ENCODE measurements at places on chromosomes 7 and 10.

DNA sequence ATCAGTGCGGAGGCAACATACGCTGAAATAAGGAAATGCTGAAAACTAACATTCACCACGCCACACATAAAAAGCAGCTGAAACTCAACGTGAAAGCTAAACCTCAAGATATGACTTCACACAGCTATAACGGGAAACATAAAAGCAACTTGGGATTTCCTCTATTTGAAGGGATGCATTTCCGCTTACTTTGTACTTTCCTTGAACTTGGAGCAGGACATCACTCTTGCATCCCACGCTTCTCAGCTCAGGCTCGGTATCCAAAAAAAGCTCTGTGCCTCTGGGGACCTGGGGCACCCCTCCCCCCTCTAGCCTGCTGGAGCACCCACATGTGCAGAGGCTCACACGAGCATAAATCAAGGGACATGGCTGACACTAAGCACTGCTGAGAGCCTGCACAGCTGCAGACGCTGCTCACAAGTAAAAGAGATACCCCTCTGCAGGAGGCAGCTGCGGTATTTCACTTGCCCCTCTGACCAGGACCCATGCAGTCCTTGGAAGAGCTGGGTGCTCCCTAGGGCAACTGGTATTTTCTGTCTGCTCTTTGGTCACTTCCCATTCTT, 34.2 kb downstream of the PARD3 start:
- no peak for DNase-seq

GRCh38 chr7:117435475-117436043, 8.3 kb upstream of the ASZ1 start:
- DNase-seq, result no peak

GRCh38 chr10:29795850-29796249, 161.1 kb upstream of the SVIL start:
- no peak for DNase-seq

- DNase-seq, result no peak
Measured at GRCh38 chr7:88399036-88399435, 92.3 kb upstream of the STEAP4 start.

DNA sequence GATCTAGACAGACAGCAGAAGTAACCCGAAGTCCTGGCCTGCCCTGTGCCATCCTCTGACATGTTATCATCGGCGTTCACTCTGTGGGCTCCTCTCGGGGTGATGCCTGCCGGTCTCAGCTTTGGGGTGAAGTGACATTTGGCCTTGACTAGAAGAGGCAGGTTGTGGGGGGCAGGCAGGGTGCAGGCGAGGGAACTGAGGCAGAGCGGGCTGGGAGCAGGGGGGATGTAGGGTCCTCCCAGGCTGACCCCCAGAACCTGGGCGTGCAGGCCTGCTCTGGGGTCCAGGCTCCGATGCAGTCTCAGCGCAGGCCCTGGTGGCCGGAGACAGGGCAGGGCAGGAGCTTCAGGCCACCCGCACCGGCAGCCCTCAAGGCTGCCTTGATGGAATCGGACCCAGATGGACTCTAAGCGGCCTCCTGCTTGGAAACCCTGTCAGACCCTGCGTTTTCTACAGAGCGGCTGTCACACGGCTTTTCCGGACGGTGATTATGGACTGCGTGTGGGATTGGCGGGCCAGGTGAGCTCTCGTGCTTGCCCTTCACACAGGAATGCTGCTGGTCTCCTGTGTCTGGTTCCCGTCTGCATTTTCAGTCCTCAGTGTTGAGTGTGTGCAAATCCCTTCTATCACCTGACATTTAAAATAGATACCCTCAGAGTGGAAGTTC, 842 bp upstream of the JAKMIP3 start:
- DNase-seq, result no peak

- no peak for DNase-seq
Measured at GRCh38 chr10:74969530-74969929, 141.9 kb upstream of the SAMD8 start.

GRCh38 chr7:94382746-94383145, 11.9 kb upstream of the COL1A2 start:
- no peak for DNase-seq

DNA sequence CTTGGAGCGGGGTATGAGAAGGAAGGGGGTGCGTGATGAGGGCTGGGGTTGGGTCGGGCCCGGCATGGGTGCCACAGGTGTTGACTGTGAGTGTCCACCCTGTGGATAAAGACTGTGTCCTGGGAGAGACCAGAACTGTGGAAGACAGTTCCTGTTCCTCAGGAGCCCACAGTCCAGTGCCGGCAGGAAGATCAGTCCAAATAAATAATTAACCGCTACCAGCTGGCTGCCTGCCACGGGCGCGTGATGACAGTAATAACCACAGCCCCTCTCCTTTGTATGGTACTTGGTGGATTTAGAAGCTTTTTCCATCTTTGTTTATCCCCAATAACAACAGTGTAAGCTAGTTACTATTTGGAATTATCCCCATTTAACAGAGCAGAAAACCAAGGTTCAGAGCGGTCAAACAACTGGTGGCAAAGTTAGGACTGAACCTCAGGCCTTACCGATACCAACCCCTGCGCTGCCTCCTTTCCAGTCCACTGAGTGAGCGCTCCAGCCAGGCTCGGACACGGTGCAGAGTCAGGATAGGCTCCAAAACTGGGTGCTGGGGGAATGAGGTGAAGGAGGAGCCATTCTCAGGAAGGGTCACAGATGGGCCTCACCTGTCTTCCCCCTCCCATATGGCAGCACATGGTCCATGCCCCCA, 5.1 kb downstream of the ZMIZ1 start:
- no peak for DNase-seq

- DNase-seq, result no peak
Measured at GRCh38 chr7:38615665-38616064, 15.5 kb downstream of the AMPH start.

GRCh38 chr7:140673774-140674155, 1.0 kb downstream of the ADCK2 start:
- no peak for DNase-seq

GRCh38 chr10:28429573-28430216, 103.2 kb upstream of the WAC start:
- no peak for DNase-seq

- no peak for DNase-seq
Measured at GRCh38 chr10:127836966-127837365, 55.8 kb downstream of the CLRN3 start.

GRCh38 chr7:139725077-139725476, 52.7 kb downstream of the HIPK2 start:
- DNase-seq, result no peak

DNA sequence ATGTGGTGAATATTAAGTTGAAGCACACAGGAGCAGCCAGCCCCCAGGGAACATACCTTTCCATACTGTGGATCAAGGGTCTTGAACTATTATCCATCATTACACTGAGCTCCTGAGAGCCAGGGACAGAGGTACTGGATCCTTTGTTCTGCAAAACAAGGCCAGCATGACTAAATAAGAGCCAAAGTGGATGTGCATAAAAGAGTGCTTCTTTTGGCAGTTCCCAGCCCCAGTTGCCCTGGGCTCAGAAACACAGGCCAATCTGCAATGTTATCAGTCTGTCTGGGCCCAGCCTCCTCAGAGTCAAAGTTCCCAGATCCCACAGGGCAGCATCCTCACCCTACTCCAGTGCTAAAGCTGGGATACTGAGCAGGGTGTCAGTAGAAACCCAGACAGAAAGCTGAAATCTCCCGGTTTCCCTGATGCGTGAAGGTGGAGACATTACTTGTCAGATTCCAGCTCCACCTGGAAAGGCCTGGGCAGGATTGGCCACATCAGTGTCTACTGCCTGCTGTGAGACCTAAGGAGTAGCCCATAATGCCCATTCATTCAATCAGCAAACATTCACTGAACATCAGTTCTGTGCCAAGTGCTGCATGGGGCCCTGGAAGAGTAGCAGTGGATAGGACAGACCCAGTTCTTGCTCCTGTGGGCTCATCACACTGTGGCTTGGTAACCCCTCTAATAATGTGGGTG, 342.7 kb downstream of the CXCL12 start:
- DNase-seq, result no peak

DNA sequence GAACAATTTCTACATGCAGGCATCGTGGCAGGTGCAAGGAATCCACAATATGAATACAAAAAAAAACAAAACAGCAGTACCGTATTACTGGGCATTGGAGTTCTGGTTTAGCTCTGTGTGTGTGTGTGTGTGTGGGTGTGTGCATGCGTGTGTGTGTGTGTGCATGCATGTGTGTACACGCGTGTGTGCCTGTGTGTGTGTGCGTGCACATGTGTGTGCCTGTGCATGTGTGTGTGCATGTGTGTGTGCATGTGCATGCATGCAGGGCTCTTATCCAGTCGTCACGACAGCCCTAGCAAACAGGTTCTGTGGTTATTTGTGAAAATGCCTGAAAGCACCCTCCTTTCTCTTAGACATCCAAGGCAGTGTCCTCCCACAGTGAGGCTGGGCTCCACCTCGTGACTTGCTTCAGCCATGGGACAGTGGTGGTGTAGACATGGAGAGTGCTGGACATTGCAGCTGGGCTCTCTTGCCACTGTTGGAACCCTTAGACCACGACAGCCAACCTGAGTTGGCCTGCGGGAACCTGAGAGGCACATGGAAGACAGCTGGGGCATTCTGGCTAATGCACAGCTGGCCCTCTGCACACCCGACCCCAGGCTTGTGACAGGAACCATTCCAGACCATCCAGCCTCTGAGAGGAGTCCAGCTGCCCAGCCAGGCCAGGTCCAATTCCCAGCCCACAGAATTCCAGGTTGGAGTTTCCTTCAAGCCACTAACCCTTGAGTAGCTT, 173.4 kb upstream of the SHH start:
- DNase-seq, result no peak

DNA sequence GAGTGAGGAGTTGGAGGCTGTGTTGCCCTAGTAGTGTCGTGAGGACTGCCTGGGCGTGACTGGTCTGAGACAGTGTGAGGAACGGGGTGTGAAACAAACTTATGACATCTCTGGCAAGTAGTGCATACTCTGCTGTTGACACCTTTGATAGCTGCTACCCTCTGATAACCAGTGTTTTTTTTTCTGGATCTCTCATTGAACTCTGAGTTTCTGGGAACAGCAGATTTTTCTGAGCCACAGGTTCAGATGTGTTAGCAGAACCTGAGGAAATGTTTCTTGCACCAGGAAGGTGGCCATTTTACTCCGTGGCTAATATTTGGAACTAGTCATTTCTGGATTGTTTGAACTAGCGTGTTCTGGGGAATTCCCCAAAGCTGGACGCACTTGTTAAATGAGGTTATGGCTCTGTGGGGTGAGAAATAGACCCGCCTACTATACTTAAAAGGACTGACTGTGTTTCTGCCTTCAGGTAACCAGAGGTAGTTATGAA, 52.9 kb downstream of the AUTS2 start:
- no peak for DNase-seq

- DNase-seq, result no peak
Measured at GRCh38 chr7:158865462-158865922, 9.1 kb downstream of the DYNC2I1 start.

- DNase-seq, result no peak
Measured at GRCh38 chr7:146175716-146176115, 59.1 kb downstream of the CNTNAP2 start.

DNA sequence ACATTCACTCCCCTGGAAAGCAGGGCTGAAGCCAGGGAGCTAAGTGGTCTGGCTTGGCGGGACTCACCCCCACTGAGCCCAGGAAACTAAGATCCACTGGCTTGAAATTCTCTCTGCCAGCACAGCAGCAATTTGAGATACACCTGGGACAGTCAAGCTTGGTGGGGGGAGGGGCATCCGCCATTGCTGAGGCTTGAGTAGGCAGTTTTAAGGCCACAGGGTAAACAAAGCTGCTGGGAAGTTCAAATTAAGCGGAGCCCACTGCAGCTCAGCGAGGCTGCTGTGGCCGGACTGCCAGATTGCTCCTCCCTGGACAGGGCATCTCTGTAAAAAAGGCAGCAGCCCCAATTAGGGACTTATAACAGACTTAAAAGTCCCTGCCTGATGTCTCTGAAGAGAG, 108.2 kb upstream of the FAM13C start:
- DNase-seq, result no peak

- DNase-seq, result no peak
Measured at GRCh38 chr7:5634107-5634950, 147.1 kb downstream of the RNF216 start.

DNA sequence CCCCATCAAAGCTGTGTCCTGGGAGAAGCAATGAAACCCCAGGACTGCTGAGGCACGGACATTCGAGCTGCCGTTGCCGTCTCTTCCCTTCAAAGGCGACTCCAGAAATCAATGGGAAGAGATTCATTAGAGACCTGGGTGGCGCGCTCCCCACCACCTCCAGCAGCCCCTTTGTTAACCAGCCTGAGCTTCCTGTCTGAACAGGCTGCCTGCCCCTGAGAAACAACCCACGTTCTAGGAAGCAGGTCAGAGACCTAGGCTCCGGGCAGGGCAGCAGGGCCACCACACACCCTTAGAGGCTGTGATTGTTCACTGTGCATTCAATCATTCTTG, 110.9 kb upstream of the PPIF start:
- no peak for DNase-seq

DNA sequence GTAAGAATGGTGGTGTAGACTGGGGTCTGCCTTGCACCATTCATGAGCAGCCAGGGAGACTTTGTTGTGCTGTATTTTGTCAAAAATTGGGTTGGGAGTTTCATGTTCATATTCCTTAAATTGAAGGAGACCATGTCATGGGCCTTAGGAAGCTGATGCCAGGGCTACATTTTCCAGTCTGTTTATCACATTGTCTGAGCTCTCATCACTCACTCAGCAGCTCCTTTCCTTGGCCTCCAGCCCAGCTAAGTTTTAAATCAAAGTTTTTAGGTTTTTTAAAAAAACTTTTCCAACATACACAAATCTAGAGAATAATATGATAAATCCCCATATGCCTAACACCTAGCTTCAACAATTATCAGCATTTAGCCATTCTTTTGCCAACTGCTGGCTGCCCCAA, 12.6 kb upstream of the FAM13C start:
- no peak for DNase-seq

DNA sequence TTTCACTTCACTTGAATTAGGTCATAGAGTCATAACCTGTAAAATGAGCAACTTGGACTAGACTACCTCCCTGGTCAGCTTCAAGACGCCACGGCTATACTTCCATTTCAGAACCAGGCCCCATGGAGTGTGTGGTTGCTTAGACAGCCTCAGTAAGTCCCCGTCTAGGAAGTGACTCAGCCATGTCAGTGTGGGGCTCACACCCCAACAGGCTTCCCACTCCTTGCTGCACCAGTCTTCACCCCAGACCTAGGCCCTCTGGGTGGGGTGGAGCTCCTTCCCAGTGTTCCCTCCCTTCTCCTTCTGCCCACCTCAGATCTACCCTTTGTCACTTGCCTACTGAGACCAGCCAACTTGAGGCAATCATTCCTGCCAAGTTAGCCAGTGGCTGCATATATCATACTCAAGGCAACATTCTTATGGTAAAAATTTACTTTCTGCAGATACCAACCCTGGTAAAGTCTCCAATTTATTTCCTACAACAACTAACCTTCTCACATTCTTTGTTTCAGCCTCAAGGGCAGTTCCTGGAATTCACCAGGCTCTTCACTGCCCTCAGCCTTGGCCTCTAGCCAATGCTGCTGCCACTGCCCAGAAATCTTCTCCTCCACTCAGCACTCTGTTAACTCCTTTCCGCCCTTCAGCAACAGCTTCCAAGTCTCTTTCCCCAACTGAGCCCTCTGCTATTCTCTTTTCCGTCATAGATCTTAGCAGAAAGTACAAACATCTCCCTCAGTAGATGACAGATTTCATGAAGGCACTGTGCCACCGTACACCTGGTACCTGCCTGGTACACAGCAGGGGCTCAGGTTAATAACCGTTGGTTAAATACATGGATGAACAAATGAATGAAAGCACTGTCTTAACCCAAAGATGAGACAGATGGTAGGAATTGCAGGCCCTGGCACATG, 31.3 kb upstream of the ZNRF2 start:
- DNase-seq, result no peak

All from stimulated activated CD4-positive, alpha-beta T cell treated with anti-CD3 and anti-CD28 coated beads, TNF-alpha, amount 100 ng/mL, for 1 hour (primary cell).